ENCODE measurements at places on chromosomes 16 and 17.

DNA sequence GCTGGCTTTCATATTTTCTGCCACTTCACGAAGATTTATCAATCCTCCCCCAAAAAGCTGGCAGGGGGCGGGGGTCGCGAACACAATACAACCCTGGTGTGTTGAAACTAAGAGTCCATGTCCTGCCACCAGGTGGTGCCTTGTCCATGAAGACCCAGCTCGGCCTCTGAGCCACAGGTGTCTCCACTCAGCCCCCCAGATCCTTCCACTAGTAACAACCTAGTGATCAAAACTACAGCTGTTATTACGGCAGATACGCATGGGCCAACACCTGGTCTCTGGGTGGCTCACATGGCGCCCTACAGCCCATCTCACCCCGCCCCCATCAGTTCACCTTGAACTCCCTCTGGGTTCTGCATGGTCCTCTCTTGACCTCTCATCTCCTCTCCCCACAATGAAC is 27.7 kb downstream of the USP7 start:
- DNase-seq, result no peak

DNA sequence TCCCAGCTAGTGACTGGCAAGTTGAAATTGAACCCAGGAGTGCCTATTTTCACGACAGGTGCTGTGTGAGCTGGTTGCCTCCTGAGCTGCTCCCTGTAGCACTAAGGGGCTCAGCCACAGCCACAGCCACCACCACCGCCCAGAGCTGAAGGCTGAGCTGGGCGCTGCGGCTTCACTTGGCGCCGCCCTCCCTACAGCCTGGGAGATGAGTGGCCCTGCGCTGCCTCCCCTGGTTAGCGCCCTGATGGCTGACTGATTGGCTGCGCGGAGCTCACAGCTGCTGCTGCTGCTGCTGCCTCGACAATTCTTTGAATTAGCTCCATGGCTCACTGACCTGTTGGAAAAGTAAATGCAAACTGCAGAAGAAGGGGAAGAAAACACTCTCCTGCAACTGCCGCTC is 91.8 kb upstream of the TMEM132E start:
- DNase-seq, result no peak

DNA sequence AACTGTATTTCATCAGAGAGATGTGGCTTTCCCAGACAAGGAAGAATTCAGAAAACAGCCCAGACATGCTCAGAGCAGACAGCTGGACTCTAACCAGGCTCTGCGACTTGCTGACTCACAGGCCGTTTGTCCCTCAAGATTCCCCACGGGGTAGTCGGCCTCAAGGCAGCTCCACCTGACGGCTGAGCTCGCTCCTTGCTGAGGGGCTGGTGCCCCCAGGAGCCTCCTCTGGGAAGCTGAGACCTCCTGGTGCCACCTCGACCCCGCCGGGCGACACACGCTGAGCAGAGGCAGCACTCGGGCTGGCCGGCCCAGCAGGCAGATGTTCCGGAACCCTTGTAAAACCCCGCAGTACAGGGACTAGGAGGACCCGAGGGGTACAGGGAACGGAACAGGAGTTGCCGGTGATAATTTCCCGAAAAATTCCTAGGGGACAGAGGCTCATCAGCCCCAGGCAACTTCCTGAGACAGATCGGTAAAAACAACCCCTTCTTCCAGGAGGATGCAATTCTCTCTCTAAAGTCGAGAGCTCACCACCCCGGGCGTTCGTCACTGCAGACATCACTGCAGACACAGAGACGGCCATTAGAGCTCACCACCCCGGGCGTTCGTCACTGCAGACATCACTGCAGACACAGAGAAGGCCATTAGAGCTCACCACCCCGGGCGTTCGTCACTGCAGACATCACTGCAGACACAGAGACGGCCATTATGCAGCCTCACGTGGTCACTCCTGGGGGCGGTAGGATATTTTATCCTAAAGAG is 19.9 kb downstream of the RPH3AL start:
- no peak for DNase-seq

DNA sequence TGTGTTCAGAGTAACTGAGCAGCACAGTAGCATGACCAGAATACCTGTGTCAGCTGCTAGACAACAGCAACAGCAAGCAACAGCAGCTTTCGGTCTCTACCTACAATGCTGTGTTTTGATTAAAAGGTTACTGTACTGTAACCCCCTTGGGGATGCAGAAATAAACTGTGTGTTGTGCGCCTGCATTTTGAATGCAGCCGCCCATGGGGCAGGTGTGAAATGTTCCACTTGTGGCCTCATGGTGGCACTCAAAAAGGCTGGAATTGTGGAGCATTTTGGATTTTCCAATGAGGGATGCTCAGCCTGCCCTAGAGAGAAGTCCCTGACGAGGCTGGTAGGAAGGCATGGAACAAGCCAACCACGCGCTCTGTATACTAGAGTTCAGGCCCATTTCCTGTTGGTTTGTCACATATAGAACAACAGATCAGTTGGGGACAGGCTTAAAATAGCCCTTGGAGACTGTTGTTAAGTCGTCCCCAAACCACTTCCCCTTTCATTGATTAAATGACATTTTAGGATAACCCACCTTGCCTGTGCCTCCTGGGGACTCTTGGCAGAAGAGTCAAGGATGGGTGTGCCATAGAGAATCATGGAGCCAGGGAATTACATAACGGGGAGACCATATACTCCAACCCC is 27.1 kb downstream of the SCPEP1 start:
- no peak for DNase-seq

DNA sequence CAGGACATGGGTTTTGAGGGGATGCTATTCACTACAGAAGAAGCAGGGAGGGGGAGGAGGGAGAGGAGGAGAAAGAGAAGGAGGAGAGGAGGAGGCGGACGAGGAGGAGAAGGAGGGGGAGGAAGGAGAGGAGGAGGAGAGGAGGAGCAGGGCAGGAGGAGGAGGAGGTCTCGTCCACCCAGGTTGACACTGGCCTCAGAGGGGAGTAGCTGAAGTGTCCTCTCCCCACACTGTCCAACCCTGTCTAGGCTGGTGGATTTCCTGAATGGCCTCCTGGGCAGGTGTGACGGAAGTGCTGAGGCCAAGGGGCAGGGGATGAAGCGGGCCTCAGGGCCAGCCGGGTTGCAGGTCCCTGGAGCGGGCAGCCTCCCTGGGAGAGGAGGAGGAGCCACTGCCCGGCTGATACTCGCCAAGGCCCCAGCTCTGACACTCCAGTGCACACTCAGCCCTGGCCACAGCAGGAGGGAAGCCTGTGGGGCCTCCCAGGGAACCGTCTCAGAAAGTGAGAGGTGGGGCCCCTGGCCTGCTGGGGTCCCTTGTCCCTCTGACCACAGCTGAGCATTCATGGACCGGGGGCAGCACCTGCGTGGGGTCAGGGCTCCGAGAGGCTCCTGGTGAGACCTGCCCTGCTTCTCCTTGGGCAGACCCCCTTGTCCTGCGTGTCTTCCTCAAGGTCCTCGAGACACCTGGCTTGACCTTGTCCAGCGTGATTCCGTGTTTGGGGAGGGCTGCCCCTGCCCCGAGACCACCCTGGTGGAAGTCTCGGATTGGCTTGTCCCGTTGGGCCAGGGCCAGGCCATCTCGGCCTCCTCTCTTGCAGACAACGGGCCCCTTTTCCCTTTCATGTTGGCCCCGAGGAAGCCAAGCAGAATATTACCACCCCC is 200.6 kb upstream of the CIBAR2 start:
- no peak for DNase-seq

- DNase-seq, result no peak
Measured at GRCh38 chr16:4306470-4307214, 9.2 kb upstream of the GLIS2 start.

DNA sequence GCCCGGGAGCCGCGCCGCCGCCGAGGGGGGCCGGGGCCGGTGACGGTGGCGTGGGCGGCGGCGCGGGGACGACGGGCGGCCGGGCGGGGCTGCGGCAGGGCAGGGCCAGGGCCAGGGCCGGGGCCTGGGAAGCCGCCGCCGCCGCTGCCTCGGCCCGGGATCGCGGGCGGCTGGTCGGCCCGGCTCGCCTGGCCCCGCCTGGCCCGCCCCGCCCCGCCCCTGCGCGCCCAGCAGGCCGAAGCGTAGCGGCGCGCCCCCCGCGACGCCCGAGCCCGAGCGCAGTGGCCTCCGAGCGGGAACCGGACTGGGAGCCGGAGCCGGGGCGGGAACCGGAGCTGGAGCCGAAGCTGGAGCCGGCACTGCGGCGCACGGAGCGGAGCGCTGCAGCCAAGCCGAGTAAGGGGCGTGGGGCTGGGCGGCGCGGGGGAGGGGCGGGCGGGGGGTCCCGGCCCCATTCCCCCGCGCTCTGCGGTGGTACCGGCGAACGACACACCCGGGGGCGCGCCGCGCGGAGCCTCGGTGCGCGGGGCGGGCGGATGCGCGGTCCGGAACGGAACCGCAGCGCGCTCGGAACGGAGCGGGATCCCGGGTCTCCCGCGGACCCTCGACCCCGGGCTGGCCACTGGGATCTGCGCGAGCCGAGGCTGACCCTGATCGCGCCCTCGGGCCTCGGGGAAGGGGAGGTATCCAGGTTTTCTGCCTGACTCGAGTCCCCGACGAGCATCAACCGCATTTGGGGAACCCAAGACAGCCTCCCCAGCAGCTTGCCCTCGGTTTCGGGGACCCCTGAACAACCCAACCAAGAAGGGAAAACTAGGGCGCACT is at the start of gene BEAN1:
TSS of gene BEAN1 (plus strand) at position 260 of the 825 bp plus-strand sequence. CDS start 10,382 bp downstream, outside the sequence.
- no peak for DNase-seq

- DNase-seq, result no peak
Measured at GRCh38 chr17:74803388-74803930, 27.3 kb upstream of the NAT9 start.

DNA sequence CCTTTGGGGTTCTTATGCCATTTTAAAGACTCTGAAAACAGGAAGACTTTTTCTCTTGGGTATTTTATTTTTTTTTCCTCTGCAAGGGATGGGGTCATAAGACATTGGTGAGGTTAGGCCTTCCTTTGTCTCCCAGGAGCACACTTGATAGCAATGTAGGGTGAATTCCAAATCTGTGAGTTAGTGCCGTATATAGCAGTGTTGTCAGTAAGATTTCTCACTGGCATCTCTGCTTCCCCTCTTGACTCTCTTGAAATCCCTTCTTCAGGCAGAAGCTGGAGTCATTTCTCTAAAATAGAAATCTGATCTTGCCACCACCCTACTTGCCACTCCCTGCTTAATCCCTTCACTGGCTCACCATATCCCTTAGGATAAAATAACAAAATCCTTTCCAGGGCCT is 529.7 kb downstream of the WWOX start:
- no peak for DNase-seq

GRCh38 chr16:4246777-4247459 is 5.0 kb upstream of the SRL start:
- DNase-seq, result no peak

- no peak for DNase-seq
Measured at GRCh38 chr16:23119570-23119969, 29.7 kb downstream of the USP31 start.

- no peak for DNase-seq
Measured at GRCh38 chr16:53673189-53673588, 30.5 kb downstream of the RPGRIP1L start.

- DNase-seq, result no peak
Measured at GRCh38 chr16:89982318-89982717, 33.8 kb downstream of the DEF8 start.

DNA sequence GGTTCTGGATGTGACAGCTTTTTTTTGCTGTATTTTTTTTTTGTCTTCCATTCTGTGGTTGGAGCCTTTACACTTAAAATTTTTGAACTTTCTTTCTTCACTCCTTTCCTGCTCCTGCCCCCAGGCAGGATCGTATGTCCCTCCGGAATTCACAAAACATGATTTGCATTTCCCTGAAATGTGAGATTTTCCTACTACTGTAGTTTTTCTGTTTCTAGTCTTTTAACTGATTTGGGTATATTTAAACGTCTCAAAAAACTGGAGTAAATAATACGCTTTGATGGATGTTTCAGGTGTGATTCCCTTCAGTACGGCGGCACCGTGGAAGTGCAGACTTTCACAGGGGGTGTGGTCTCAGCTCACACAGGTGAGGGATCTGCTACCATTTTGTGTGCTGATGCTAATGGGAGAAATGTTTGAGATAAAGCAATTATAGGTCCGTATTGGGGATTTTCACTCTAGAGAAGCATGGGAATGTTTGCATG is 686 bp downstream of the SRCAP start:
- no peak for DNase-seq

DNA sequence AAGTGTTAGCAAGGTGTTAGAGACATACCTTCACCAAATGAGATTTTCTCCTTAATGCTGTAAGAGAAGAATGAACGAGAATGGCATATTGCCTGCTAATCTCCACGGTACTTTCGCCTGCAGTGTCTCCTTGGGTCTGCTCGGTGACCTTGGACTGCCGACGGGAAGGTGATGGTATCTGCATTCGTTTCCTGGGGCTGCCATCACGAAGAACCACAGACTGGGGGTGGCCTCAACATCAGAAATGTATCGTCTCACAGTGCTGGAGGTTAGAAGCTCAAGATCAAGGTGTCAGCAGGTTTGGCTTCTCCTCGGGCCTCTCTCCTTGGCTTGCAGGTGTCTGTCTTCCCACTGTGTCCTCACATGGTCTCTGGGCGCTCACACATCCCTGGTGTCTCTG is 86.3 kb upstream of the TNRC6C start:
- DNase-seq, result no peak

- no peak for DNase-seq
Measured at GRCh38 chr17:37816950-37817349, 72.1 kb upstream of the HNF1B start.

DNA sequence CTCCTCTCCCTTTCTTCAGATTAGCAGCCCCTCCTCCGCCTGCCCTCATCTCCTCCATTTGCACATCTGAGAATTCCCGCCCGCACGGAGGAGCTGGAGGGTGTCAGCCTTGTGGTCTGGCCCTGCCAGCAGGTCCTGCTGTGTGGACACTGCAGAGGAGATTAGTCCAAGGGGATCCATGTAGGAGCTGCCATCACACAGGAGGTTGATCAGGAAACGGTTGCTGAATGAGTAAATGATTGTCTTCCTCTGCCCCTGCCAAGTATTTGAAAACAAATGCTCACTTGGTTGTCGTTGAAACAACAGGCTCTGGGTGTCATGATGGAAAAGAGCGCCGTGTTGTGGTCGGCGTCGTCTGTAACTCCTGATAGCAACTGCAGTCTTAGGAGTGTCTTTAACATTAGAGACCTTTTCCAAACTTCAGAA is 63.8 kb upstream of the CHMP6 start:
- no peak for DNase-seq

DNA sequence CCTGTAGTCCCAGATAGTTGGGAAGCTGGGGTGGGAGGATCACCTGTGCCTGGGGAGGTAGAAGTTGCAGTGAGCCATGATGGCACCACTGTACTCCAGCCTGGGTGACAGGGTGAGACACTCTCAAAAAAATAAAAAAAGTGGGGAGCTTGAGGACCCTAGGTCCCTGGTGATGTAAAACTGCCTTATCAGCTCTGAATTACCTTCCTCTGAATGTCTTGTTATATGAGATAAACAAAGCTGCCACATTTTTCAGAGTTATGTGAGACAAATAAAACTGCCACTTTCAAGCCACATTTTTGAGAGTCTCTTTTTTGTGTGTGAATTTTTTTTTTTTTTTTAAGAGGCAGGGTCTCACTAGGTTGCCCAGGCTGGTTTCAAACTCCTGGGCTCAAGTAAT is 32.0 kb upstream of the B4GALNT2 start:
- DNase-seq, result no peak

DNA sequence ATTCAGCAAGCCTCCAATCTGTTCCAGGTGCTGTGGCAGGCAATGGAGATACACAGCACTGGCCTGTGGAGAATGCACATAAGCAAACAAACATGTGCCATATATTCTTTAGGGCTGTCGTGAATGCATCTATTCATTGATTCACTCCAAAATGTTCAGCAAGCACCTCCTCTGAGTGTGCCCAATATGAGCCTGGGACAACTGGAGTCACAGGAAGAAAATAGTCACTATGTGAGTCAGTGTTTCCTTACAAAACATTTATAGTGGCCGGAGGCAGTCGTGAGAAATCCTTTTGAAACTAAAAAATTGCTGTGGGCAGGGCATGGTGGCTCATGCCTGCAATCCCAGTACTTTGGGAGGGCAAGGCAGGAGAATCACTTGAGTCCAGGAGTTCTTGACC is 310.1 kb downstream of the CA10 start:
- no peak for DNase-seq
